ENCODE measurements at places on chromosomes 2 and 18.

- DNase-seq = no peak
Measured at GRCh38 chr2:18548621-18549020, 11.8 kb downstream of the RDH14 start.

DNA sequence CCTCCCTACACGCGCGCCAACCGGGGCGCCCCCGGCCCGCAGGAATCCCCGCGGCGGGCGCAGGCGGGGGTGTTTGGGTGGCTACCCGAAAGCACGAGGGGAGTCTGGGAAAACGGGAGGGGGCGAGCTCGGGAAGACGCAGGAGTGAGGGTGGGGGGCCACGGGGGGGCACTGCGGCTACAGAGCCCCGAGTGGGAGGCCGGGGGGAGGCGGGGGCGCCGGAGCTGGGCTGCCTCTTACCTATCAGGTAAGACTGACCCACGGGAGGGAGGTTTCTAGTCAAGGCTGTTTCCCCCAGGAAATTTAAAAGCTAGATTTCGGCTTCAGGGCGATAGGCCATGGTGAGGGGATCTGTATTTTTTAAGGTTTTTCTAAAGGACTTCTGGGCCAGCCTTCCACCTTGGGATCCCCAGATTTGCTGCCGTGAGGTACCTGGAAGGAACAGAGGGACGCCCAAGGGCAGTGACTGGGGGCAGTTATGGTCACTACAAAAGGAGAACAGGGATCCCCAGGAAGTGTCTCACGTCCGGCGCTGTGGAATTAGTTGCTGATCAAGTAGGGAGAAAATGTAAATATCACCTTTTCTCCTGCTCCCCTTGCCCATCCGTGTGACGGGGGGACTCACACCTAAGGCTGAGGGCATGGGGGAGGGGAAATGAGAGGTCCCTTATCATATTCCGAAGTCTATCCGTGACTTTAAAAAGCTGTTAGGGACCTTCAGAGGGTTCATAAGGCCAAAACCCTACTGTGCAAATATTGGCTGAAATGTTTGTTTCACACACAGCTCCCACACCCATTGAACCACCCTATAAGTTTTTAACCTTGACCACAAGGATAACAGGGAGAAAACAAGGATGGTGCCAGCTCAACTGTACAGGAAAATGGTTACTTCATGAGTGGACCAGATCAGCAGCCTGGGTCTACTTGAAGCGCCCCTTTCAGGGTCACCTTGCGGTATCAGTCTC is 638 bp upstream of the IRS1 start:
- no peak for DNase-seq

DNA sequence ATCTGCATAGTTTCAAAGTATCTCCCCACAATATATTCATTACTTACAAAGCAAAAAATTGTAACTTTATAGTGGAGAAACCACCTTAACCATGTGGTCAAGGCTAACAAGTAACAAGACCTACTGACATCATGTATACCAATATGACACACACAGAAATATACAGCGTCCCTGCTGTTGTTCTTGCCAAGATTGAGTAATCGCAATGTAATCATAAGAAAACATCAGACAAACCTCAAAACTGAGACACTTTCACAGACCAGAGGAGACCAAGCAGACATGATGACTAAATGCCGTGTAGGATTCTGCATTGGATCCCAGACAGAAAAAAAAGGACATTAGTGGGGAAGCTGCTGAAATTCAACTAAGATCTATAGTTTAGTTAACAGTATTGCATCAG is 123.0 kb downstream of the ACAA2 start:
- DNase-seq = no peak

DNA sequence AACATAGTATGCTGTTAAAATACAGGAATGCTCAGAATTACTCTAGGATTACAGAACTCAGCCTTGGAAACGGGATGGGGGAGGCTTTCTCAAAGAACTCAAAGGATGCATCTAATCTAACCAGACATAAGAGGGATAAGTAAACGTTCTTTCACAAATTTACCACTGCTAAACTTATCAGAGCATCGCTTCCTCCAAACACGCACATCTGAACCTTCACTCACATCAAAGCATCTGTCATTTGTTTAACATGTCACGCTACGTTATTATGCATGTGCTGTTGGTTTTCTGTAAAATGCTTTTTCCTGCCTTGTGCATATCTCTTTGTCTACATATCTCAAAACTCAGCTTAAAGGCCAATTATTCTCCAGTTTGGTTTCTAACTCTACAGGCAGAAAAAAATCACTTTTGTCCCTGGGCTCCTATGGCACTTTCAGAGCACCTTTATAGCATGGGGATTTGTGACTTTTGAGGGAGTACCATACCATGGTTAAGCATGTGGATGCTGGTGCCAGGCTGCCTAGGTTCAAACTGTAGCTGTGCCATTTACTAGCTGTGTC is 106.7 kb upstream of the FSHR start:
- no peak for DNase-seq

- no peak for DNase-seq
Measured at GRCh38 chr18:77161383-77161782, 28.8 kb upstream of the MBP start.

- no peak for DNase-seq
Measured at GRCh38 chr2:156115338-156115737, 217.2 kb downstream of the NR4A2 start.

Measured in stimulated activated CD4-positive, alpha-beta T cell treated with anti-CD3 and anti-CD28 coated beads, Interleukin-1b, Interleukin-23, amount 100 ng/mL, for 1 hour (primary cell).